ENCODE measurements at places on chromosomes 2 and 18. TPM values are rescaled to one million over a fixed set of nuclear protein-coding genes. Genes with fewer than 3 reads are reported as not detected.

DNA sequence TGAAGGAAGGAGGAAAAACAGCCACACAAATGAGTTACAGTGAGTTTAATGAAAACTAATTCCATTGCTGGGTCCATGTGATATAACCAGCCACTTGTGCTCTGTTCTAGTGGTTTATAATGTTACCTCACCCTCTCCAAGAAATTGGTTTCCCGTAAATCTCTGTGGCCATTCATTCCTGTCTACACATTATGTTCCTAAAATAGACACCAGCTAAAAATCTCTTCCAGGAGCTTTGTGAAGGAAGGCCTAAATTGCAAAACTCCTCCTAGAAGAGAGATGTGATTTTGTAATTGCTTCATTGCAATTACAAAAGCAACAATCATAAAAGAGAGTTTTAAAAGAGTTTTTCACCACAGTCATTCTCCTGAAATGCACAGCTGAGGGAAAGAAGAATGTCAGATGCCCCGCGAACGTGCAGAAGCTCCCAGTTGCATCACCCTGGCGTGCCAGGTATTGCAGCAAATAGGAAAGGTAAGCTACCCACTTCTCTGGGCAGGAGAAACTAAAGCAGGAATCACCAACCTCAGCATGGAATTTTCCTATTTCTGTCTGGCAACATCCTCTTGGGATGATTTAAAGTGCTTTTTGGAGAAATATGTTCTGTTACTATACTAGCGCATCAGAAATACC is 1.7 kb downstream of the SCN1A start:
- DNase-seq: no peak

The SLC38A11 gene
- total RNA-seq: 0.46 TPM

DNA sequence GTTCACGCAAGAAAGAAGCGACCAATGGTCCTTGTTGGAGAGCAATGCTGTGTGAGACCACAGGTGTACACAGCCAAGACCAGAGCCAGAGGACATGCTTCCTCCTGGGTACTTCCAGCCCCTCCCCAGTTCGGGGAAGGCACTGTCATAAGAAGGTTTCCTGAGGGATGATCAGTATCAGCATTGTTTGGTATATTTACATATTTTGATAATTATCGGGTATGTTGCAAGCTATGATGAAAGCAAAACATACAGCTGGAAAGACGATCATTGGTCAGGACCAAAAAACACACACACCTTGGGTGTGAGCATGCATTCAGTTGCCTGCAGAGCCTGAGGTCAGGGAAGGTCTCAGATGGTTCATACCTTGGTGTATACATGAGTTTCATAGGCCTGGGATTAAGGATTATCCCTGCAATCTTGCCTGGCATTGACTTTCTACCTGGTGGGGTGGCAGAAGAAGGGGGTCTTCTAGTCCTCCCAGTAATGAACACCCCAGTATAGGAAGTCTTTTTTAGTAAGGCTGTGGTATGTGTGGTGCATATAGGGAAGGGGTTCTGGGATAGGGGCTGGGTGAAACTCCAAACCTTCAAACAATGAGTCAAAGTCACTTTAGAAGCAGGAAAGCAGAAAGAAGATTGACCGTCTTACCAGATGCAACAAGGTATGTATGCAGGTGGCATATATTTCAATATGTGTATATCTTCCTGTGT is 2.9 kb downstream of the SERPINB2 start:
- DNase-seq: no peak

- DNase-seq: no peak
These were observed 91.8 kb downstream of the PLEKHM3 start for GRCh38 chr2:207933396-207934065.

DNA sequence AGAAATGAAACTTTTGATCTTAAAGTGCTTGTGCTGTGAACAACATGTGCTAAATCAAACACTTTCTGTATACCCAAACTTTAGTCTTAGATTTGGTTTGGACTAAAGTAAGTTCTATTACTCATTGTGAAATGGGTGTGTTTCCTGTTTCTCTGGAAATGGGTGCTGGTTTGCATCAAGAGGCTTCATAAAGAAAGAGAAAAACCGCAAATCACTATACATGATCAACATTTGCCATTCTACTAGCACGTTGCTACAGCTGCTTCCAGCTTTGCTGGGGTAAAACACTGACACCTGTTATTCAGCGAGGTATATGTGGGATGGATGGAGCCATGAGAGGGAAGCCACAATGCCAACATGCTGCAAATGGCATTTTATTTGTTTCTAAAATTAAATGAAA is 547.0 kb upstream of the ACVR2A start:
- DNase-seq: no peak
